Astrocyte (in vitro differentiated cells and primary cell): ENCODE measurements at places on chromosomes 2 and 18. TPM values are rescaled to one million over a fixed set of nuclear protein-coding genes. Genes with fewer than 3 reads are reported as not detected.

DNA sequence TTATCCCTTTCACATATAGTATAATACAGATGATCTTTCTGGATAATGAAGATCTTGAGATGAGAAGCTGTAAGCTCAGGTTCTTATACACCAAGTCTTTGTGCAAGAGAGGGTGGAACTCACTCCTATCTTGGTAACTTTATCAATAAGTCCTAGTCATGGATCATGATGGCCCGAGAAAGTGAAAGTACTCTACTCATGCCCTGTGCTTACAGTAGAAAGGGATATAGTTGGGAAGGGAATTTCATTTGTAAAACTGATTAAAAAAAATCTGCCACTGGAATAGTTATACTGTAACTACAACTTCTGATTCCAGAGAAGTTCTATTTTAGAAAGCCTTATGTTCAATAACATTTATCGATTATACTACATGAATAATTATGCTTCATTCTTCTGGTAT is 51.8 kb downstream of the MYO3B start:
- no peak for DNase-seq

- DNase-seq, result no peak
Measured at GRCh38 chr2:66577321-66578053, 142.6 kb downstream of the MEIS1 start.

DNA sequence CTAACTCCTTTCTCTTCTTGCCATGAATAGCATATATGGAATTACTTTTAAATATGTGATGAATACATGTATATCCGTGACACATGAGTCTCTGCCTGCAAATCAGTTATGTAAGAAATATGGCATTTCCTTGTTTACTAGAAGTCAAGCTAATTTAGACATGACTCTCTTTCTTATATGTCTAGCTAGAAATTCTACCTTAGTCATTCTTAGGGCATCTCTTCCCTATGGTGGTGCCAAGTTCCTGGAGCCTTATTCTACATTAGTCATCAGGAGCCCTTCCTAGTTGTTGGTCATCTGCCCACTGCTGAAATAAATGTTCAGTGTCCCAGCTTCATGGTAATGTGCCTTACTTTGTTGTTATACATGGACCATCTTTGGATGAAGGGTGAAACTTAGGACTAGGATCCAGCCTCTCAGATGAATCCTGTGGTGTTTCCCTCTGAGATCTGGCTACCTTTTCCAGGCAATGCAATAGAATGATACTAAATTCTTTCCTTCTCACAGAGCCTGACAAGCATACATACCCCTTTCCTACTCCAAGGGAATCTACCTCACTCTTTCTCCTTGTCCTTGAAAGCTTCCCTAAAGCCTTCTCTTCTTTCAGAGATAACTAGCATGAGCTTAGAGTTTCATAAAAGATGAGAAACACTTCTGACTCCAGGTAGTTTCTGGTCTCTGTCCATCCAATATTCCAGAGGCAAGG is 415.3 kb upstream of the VWC2L start:
- DNase-seq, result peak; percentile 94

DNA sequence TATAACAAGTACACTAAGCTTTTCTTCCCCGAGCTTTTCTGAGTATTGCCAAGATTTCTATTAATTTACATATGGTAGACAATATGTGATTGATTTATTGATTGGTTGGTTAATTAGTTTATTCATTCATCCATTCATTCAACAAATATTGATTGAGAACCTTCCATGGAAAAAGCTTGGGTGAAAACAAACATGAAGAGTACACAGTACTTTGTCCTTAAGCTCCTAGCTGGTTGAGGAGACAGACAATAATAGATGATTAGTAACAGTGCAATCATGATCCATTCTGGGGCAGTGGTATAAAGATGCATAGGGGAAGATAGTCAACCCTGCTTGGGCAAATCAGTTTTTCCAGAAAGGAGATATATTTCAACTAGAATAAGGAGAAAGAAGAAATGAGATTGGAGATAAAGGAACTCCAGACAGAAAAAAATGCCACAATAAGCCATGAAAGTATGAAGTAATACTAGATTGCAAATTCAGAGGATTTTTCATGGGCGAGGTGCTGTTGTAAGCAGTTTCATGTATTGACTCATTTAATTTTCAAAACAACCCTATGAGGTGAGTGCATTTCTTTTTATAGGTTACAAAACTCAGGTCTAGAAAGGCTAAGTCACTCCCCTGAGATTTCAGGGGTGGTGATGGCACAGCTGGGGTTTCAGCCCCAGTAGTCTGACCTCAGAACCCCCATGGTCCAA is 129.5 kb downstream of the RND3 start:
- peak; percentile 5 for DNase-seq

The NCL gene
- 562 and 603 TPM in 2 replicates for total RNA-seq
